ENCODE measurements at places on chromosomes 16 and 17.

GRCh38 chr16:55144651-55145050 lies 179.4 kb upstream of the IRX6 start:
- no peak for DNase-seq

DNA sequence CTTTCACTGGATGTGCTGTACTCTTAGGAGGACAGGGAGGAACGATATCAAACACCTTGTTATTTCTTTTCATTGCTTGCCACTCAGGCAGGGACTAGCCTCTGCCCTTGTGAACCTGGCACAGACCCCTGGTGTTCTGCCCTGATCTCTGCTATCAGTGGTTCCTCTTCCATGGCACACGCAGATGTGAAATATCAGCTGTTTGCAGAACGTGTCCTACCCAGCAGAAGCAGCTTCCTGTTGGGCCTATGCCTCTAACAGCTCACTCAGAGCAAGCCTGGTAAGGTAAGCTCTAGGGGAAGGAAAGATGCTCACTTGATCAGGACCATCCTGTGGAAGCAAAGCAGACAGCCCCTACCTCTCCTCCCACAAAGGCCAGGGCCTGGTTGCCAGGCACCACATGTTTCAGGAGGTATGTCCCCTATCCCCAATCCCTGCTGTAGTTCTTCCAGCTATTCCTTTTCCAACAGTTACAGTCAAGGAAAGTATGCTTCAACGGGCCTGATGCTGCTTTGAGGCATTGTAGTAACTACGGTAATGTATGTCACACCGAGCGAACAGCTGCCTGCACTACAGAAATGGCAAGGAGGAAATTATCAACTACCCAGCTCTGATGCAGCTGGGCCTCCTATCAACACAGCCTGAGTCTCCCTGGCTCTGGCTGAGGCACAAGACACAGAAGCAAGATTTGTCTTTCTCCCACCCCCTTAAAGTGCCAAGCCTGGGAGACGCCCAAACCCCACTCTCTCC lies 41.3 kb upstream of the GFOD2 start:
- no peak for DNase-seq

GRCh38 chr17:40678902-40679522 lies 14.0 kb upstream of the KRT222 start:
- no peak for DNase-seq

DNA sequence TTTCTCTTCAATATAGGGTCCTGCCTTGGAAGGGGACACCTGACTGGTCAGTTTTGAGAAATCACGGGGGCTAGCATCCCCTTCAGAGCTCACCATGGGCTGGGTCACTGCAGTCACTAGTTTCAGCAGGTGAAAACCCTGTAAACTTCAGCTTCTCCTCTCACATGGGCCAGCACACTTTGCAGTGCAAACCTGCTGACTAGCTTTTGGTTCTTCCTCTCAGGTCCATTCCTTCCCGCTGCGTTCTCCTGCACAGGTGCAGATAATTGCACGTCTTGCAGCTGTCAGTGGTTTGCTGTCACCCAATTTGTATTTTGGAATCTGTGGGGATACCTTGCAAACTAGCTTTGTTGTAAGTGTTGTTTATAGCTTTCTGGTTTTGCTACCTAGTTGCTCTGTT lies 95.1 kb downstream of the LYRM1 start:
- no peak for DNase-seq

DNA sequence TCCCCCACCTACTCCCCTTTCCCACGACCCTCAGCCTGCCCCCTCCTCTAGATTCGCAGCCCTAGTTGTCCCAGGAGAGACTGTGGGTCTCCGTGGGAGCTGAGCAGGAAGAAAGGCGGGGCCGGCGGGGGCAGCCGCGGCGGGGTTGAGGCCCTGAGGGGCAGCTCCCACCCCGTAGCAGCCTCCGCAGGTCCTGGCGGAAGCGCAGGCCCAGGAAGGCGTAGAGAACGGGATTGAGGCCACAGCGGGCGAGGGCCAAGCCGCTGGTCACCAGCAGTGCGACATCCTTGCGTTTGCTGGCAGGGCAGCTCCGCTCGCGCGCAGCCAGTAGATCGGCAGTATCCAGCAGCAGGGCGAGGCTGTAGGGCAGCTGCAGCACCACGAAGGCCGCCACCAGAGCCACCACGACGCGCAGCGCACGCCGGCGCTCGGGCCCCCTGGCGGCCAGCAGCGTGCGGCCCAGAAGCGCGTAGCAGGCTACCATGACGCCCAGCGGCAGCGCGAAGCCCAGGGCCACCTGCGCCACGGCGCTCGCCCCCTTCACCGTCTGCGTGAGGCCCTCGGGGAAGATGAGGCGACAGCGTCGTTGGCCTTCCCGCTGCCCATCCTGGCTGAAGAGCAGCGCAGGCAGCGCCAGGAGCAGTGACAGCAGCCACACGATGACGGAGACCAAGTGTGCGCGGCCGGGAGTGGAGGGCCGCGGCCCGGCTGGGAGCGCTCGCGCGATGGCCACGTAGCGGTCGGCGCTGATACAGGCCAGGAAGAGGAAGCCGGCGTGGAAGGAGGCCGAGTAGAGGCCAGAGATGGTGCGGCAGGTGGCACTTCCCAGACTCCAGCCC lies 1.9 kb downstream of the CCR10 start:
- peak; percentile 38 for DNase-seq

DNA sequence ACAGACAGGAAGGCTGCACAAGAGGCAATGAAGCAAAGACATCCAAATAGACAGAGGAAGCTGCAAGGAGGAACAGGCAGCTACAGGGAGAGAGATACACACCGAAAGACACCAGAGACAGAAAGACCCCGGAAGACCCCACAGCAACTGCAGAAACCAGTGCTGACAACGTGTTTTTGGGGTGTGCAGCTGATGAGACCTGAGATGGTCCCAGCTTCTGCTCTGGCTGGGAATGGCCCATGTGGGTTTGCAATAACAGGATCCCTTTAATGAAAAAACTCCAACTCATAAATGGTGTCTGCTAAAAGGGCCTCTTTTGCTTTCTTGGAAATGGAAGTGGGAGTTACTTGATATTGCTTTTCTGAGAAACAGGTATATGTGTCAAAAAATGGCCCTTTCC lies 101.5 kb upstream of the CDH11 start:
- no peak for DNase-seq

DNA sequence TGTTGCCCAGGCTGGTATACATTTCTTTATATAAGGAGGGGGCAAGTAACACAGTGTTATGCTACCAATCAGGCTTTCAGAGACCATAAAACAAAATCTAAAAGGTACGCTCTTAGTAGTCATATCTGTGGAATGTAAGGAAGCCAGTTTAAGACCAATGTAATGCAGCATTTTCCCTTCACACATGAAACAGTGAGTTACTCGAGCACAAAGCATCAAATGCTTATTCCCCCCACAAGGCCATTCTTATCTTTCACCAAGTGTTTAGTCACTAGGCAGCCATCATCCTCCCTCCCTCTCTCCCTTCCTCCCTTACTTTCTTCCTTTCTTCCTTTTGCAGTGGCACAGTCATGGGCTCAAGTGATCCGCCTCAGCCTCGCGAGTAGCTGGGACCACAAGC lies 12.8 kb downstream of the HMOX2 start:
- DNase-seq, result no peak

DNA sequence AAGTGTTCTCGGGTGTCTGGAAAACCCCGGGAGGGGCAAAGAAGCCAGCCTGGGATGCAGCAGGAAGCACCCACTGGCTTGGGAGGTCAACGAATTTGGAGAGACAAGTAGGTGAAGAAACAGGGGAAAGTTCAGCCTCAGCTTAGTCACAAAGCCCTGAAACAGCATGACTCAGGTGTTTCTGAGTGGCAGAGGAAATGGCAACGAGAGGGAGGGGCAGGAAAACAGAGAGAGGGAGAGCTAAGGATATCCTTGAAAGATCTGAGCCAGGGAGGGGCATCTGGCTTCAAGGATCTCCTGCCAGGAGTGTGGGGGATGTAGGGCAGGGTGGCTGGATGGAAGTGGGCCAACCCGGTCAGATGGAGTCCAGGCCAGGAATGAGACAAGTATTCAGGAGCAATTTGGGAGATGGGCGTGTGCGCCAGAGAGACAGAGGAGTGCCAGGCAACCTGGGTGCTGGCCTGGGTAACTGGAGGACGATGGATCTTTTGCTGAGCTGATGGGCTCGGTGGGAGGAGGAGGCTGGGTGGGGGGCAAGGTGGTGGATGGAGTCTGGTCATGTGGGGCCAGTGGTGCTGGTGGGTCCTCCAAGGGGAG lies 27.2 kb downstream of the ABCC3 start:
- no peak for DNase-seq

DNA sequence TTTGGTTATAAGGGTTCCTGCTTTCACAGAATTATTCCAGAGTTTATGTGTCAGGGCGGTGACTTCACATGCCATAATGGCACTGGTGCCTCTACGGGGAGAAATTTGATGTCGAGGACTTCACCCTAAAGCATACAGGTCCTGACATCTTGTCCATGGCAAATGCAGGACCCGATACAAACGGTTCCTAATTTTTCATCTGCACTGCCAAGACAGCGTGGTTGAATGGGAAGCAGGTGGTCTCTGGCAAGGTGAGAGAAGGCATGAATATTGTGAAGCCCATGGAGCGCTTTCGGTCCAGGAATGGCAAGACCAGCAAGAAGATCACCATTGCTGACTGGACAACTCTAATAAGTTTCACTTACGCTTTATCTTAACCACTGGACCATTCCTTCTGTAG lies 39.6 kb upstream of the CDRT4 start:
- no peak for DNase-seq

DNA sequence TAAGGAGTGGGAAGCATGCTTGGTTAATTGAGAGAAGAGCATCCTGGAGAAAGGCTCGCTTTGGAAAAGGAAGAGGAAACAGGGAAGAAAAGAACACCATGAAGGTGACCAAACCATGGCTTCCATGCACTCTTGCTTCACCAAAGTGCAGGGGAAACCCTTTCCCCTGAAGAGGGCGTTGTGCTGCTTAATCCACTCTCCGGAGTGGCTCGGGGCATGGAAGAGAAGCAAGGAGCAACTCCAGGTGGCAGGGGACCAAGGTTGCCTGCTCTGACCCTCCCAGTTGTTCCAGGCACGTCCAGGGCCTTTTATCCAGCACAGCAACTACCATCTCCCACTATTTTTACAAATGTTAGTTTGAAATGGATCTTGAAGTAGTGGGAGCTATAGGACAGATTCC lies 108.1 kb downstream of the STX8 start:
- DNase-seq, result no peak

DNA sequence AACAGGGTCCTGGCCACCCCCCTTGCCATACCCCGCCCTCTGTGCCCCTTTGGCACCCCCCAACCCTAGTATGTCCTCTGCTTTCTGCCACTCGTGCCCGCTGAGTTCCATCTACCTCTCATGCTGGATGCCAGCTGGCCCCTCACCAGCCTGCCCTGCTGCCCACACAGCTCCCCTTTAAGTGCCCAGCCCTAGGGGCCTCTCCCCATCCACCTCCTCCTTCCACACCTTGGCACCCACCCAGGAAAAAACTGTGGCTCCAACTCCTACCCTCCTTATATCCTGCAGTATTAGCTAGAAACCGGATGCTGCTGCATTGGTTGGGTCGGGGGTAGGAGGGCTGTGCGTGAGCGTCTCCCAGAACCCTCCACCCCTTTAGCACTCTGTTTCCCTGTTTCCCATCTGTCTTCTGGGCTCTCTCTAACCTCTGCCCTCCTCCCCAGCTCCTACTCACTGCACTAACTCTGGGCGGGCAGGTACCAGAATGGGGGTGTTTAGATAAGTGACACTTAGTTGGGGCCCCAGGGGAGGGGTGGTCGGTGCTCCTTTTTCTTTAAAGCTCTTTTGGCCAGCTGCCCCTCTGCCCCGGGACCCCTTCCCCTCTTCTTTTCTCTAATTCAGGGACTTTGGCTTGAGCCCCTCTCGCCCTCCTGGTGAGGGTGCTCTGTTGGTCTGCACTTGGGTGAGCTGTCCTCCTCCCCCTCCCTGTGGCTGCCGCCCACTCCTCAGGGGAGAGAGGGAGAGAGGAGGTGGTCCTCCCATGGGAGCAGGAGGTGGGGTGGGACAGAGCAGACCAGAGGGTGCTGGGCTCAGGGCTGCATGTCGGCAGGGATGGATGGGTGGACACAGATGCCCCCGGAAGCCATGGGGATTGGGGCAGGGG lies 9.9 kb downstream of the NR1D1 start:
- no peak for DNase-seq

DNA sequence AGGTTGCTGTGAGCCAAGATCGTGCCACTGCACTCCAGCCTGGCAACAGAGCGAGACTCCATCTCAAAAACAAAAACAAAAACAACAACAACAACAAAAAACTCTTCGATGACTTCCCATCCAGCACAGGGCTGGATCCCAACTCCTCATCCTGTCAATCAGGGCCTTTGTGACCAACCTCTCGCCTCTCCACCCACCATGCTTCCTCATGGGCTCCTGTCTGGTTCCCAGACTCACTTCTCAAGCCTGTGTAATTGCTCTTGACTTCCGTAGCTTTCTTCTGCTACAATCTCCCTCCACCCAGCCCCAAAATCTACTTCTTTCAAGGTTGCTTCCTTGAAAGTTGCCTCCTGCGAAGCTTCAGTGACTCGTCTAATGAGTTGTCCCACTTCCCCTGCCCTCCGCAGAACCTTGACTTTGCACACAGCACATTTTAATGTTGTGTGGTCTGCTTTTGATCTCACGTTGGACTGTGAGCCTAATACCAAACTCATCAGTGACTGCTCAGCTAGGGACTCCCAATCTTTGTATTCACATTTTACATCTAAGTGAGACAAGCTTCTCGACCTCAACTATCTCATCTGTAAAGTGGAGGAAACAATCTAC lies 936 bp upstream of the RASL10B start:
- DNase-seq, result no peak

- peak; percentile 83 for DNase-seq
These were observed at the start of gene RNFT1 for GRCh38 chr17:59964482-59965328. Gene RNFT1 (minus strand): TSS chr17:59964740. CDS start chr17:59964663, 77 bp downstream.

DNA sequence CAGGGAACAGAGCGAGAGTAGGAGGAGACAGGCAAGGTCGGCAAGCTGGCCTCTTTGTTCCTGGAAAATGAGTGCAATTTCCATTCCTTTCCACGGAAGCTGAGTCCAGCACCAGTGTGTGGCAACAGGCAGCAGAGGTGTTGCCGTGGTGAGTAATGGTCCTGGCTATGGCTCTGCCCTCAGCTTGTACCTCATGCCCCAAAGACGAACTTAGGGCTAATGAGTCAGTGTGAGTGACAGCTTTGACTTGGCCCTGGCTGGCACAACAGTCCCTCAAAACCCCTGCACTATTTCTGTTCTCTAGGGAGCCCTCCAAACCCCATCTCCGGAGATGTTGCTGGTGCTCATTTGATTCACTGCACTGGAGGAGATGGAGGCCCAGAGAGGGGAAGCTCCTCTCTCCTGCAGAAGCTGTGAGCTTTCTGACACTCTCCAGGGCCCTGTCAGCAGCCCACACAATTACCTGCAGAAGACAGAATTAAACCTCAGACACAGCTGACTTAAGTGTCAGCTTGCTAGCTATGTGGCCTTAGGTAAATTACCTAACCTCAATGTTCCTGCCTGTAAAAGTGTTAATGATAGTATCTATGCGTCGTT lies 129.9 kb downstream of the TMEM132E start:
- DNase-seq, result peak; percentile 19

DNA sequence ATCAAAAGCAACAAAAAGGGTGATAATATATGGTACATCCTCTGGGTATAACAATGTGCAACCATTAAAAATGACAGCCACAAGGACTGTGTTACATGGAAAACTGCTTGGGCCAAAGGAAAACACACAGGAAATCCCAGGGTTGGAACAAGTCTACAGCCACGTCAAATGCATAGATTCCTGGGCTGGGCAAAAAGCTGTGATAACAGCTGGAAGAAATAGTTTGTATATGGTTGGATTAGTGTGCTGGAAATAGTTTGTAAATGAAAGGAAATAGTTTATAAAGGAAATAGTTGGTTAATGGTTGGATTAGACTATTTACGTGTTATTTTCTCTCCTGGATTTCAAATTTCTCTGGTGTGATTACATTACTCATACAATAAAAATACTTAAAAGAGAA lies 2.6 kb downstream of the HSD17B2 start:
- DNase-seq, result no peak
